ENCODE measurements at places on chromosomes 5 and 9. TPM values are rescaled to one million over a fixed set of nuclear protein-coding genes. Genes with fewer than 3 reads are reported as not detected.

DNA sequence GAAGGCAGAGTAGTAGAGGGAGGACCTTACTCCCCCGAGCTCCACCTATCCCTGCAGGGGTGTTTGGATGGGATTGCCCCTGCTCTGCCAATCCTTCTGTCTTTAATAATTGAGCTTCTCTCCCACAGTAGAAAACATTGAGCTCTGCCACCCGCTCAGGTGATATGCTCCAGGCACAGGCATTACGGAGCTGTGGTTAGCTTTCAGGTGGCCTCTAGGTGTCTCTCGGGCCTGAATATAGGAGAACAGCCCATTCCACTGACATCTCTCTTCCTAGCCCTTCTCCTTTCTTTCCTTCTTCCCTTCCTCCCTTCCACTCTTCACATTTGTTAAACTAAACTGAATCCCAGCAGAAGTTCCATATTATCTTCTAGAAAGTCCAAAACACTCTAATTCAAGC, 203.4 kb downstream of the SYK start:
- no peaks in the 10 kb centered on the region for H3K4me1 ChIP-seq
- no peaks in the 10 kb centered on the region for H3K36me3 ChIP-seq
- no peak overlapping the region for H3K27ac ChIP-seq
- H3K4me3 ChIP-seq = no peak overlapping the region
- H3K27me3 ChIP-seq = no peaks in the 10 kb centered on the region

- no peaks in the 10 kb centered on the region for H3K4me1 ChIP-seq
- H3K4me3 ChIP-seq = no peak overlapping the region
- H3K27me3 ChIP-seq = no peaks in the 10 kb centered on the region
- DNase-seq = no peak
Measured at GRCh38 chr5:39906146-39906545, 481.4 kb upstream of the DAB2 start.

GRCh38 chr5:112290691-112291090, 128.4 kb downstream of the EPB41L4A start:
- H3K27ac ChIP-seq = no peak overlapping the region
- no peaks in the 10 kb centered on the region for H3K36me3 ChIP-seq
- H3K27me3 ChIP-seq = no peaks in the 10 kb centered on the region
- no peak for DNase-seq
- H3K4me1 ChIP-seq = no peaks in the 10 kb centered on the region
- H3K4me3 ChIP-seq = no peak overlapping the region

DNA sequence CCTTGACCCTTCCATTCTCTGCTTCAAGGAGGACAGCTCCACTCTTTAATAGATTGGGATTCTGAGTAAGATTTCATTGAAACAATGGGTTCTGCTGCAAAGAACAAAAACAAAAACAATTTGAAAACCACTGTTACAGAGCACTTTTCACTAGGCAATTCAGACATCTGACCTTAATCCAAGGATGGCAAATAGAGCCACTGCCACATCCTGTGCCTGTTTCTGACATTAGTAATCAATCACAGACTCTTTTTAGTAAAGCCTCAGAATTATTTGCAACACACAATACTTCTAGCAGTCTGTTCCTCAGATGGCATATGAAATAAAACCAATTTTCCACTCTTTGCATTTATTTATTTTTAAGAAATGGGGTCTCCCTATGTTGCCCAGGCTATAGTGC, 37.8 kb upstream of the NDFIP1 start:
- no peak overlapping the region for H3K4me3 ChIP-seq
- H3K27me3 ChIP-seq = no peaks in the 10 kb centered on the region
- H3K27ac ChIP-seq = no peak overlapping the region
- no peak for DNase-seq
- H3K36me3 ChIP-seq = no peaks in the 10 kb centered on the region

DNA sequence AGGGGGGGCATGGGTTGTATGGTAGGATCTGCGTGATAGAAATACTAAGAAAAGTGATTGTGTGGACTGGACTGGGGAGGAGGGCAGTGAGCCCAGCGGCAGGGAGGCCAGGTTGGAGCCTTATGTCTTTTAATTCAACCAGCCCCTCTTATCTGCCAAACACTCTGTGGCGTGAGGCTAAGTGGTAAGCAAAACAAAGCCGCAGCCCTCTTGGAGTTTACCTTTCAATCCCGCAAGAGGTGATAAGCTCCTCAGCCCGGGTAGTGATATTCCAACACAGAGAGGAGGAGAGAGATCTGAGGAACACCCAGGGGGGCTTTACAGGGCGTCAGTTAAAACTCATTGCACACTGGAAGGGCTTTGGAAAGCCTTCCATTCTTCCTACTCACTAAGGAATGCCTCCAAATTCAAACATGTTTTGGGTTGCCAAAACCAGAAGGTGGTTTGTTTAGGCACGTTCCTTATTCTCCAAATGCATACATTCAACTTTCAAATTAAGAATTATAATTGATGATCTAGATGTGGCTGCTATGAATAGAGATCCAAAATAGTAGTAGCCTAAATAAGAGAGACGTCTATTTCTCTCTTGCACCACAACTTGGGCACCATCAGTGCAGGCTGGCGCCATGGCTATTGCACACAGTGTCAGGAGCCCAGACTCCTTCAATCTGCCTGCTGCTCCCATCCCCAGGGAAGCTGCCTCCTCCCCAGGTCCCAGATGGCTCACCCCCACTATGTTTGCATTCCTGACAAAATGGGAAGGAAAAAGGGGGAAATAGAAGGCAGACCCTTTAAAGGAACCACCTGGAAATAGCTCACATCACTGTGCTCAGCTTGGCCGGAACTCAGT, 75.1 kb upstream of the FSTL4 start:
- DNase-seq = no peak
- no peaks in the 10 kb centered on the region for H3K27me3 ChIP-seq
- H3K4me1 ChIP-seq = no peaks in the 10 kb centered on the region
- H3K27ac ChIP-seq = no peak overlapping the region
- H3K4me3 ChIP-seq = no peak overlapping the region

- H3K27ac ChIP-seq = peak overlapping the region; percentile 91
- H3K36me3 ChIP-seq = no peaks in the 10 kb centered on the region
- DNase-seq = peak; percentile 42
- H3K27me3 ChIP-seq = no peaks in the 10 kb centered on the region
- no peak overlapping the region for H3K4me3 ChIP-seq
Measured at GRCh38 chr5:176534640-176535039, 2.6 kb downstream of the RNF44 start.

GRCh38 chr5:40716000-40716399, 36.3 kb downstream of the PTGER4 start:
- no peaks in the 10 kb centered on the region for H3K4me1 ChIP-seq
- H3K36me3 ChIP-seq = no peaks in the 10 kb centered on the region
- H3K27me3 ChIP-seq = no peaks in the 10 kb centered on the region
- H3K27ac ChIP-seq = no peak overlapping the region
- no peak overlapping the region for H3K4me3 ChIP-seq

DNA sequence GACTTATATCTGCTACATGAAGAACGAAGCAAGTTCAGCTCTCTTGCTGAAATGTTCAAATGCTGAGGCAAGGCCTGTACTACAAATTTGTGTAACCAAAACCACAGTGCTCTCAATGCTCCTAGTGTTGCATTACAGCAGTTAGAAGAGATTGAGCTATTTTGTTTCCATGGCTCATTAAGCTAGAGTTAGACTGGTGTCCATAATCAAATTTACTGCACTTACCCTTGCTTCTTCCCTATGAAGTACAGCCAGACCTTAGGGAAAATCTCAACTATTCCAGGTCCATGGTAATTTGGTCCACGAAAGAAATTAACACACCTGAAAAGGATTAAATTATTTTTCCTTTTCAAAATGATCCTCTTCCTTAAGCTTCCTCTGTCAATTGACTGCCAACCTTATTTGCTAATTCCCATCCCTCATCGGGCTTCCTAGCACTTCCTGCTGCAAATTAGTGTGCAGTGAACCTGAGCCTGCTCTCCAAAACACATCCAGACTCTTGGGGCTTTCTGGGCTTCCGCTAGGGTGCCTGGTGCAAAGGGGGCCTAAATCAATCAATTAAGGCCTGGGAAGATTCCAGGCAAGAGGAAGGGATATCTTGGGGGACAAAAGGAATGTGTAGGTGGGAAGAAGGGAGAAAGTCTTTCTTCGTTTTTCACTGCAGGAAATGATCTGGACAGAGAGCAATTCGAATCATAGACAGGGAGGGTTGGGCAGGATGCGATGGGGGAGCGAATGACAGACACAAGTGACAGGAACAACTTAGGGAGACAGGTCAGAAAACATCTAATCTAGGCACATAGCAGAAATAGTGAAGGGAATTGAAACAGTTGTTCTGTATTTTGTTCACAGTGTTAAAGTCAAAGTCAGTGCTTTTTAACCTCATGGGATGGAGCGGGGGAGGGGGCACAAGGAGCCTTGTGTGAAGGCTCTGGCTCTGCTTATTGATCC, 542.4 kb downstream of the RAB3C start:
- no peaks in the 10 kb centered on the region for H3K36me3 ChIP-seq
- H3K4me1 ChIP-seq = peaks cover 9% of the 10 kb centered on the region
- H3K27me3 ChIP-seq = no peaks in the 10 kb centered on the region
- DNase-seq = no peak

DNA sequence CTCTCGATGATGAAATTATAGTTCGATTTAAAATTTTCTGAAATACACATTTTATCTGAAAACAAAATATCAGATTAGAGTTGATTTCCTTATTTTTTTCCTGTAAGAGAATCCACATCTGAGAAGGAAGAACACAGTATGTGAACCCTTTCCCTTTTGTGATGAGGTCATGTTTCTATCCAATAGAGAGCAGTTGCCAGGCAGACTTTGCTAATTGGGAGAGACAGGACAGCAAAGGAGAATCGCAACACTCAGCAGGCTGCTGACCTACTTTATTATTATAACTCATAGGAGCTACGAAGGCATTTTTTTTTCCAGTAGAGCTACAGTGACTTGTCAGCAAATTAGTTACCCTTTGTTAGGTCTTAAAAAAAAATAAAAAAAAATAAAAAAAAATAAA, 242.1 kb downstream of the HCN1 start:
- H3K36me3 ChIP-seq = no peaks in the 10 kb centered on the region
- H3K27ac ChIP-seq = no peak overlapping the region
- DNase-seq = no peak
- no peak overlapping the region for H3K4me3 ChIP-seq
- H3K27me3 ChIP-seq = no peaks in the 10 kb centered on the region

DNA sequence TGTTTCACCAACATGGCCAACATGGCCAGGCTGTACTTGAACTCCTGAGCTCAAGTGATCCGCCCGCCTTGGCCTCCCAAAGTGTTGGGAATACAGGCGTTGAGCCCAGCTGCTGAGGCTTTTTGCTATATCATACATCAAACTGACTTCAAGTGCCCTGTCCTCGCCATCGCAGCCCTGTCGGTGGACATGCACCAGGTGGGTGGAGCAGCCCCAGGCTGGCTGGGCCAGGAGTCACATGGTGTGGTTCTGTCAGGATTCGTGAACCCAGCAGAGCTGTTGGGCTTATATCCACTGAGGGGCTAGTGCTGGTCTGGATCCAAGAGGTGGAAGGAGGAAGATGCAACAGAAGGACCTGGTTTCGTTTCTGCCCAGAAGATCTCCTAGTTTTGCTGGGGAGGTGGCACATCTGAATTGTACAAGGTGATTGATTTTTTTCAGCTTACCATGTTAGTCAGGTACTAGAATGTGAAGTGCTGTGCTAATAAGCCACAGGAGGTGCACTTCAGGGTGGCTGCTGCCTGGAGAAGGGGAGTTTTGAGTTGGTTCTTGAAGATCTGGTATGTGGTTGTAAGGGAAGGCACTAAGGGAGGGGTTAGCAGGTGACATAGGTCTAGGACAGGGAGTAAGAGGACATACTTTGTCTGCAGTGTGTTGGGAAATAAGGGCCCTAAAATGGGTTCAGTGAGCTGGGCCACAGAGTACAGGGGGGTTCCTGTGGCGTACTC, 16.1 kb downstream of the PCBD2 start:
- no peak overlapping the region for H3K4me3 ChIP-seq
- DNase-seq = no peak
- H3K27me3 ChIP-seq = no peaks in the 10 kb centered on the region
- no peak overlapping the region for H3K27ac ChIP-seq

GRCh38 chr5:148696187-148697036, 42.1 kb upstream of the HTR4 start:
- DNase-seq = peak; percentile 69
- H3K36me3 ChIP-seq = no peaks in the 10 kb centered on the region

DNA sequence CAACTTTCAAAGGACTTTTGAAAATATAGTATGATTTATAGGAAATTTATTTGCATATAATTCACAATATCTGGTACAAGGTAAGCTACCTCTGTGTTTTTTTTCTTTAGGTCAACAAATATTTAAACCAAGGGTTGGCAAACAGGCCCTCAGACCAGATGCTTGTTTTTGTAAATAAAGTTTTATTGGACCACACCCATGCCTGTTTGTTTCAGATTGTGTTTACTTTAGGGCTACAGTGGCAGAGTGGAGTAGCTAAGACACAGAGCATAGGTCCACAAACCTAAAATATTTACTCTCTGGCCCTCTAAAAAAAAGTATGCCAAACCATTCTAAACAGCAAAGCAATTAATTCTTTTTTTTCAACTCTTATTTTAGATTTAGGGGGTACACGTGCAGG, 119.7 kb upstream of the CCDC152 start:
- no peaks in the 10 kb centered on the region for H3K4me1 ChIP-seq
- no peaks in the 10 kb centered on the region for H3K36me3 ChIP-seq
- no peak overlapping the region for H3K4me3 ChIP-seq
- H3K27me3 ChIP-seq = no peaks in the 10 kb centered on the region

GRCh38 chr5:107513337-107514085, 157.2 kb downstream of the EFNA5 start:
- no peaks in the 10 kb centered on the region for H3K27me3 ChIP-seq
- H3K27ac ChIP-seq = no peak overlapping the region
- no peak overlapping the region for H3K4me3 ChIP-seq
- DNase-seq = no peak

GRCh38 chr5:93909356-93909755, 168.0 kb upstream of the POU5F2 start:
- H3K4me3 ChIP-seq = no peak overlapping the region
- H3K36me3 ChIP-seq = no peaks in the 10 kb centered on the region
- no peak for DNase-seq
- no peaks in the 10 kb centered on the region for H3K4me1 ChIP-seq
- H3K27me3 ChIP-seq = no peaks in the 10 kb centered on the region

GRCh38 chr5:158623971-158624370, 475.7 kb downstream of the EBF1 start:
- no peak overlapping the region for H3K4me3 ChIP-seq
- no peaks in the 10 kb centered on the region for H3K36me3 ChIP-seq
- H3K27ac ChIP-seq = no peak overlapping the region
- no peaks in the 10 kb centered on the region for H3K4me1 ChIP-seq
- no peak for DNase-seq

DNA sequence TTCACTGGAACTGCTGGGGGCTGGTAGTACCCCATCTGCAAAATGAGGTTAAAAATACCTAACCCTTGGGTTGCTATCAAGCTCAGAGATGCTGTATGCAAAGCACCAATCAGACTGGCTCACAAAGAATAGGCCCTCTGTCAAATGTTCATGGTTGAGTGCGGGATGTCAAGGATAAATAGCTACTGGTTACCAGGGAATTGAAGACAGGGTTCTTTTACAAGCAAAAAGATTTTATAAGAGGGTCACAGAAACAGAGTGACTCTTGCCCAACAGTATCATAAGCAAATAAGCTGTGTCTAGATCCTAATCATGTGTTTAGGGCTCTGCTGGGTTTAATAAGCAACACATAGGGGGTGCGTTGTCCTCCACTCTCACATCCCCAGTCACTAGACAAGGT, 11.9 kb downstream of the SYK start:
- H3K36me3 ChIP-seq = no peaks in the 10 kb centered on the region
- peaks cover 52% of the 10 kb centered on the region for H3K4me1 ChIP-seq
- no peak for DNase-seq
- no peak overlapping the region for H3K27ac ChIP-seq

The LRRC19 gene
- polyA plus RNA-seq = 0.49 TPM

The JAKMIP2 gene
- 11.7 TPM for polyA plus RNA-seq

The GPR150 gene
- not detected for polyA plus RNA-seq

The PKD2L2 gene
- polyA plus RNA-seq = 0.23 TPM

The PCDHGA9 gene
- polyA plus RNA-seq = 7.2 TPM

The OLFML2A gene
- polyA plus RNA-seq = 67.4 TPM

Measured in left lung (tissue), 14 donors.